ENCODE measurements at places on chromosomes 1 and 21.

- DNase-seq, result no peak
These were observed 4.0 kb downstream of the TOMM40L start for GRCh38 chr1:161229896-161230295.

GRCh38 chr1:156392452-156392853, 23.4 kb downstream of the RHBG start:
- no peak for DNase-seq

- DNase-seq, result no peak
These were observed 12.6 kb upstream of the LAPTM5 start for GRCh38 chr1:30770150-30770549.

DNA sequence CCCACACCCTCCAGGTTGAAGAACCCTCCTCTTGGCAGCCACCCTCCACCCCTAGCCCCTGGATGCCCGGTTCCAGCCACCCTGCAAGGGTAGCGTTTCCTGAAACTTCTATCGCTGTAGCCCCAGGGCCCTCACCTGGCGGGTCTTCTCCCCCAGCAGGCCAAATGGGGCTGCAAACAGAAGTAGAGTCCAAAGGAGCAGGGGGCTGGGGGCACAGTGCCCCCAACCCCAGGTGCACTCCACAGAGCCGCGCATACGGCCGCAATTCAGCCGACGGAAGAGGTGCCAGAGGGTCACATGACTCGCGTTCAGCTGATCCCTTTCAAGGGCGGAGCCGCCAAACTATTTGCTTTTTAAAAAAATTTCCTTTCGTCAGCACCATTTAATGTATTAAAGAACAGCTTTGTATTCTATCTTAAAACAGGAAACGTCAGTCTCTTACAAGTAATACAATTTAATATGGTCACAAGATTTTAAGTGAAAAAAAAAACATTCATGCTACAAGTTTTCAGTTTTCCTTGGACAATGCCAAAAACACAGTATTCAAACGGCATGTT, at the start of gene GLMP:
Gene GLMP (minus strand): TSS at position 289 of the 557 bp plus-strand sequence. CDS start 34 bp downstream, at position 255.
- DNase-seq, result peak; percentile 70

- no peak for DNase-seq
These were observed 147.6 kb upstream of the DEPDC1 start for GRCh38 chr1:68644504-68644903.

- peak; percentile 77 for DNase-seq
These were observed 118.2 kb downstream of the RIPK4 start for GRCh38 chr21:41648591-41649031.

- no peak for DNase-seq
These were observed 56.6 kb downstream of the PLXNA2 start for GRCh38 chr1:208187499-208188041.

- DNase-seq, result peak; percentile 9
These were observed 135.9 kb downstream of the NPHP4 start for GRCh38 chr1:5856246-5856815.

GRCh38 chr1:84181350-84182005, 37.4 kb downstream of the PRKACB start:
- DNase-seq, result no peak

DNA sequence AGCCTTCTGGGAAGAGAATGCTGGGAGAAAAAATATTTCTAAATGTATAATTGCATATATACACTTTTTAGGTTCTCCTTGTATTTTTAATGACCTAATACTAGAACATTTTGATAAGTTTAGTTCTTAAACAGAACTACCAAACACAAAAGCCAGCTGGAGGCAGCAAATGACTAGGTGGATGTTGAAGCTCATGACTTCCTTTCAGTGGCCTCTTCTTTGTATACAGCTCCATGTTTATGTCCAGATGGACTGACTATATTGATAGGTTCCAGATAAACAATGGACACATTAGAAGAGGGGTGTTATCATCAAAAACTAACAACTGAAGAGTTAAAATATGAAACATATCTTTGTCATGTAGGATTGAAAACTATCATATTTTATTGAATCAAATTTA, 52.5 kb downstream of the LRRC8D start:
- no peak for DNase-seq

GRCh38 chr1:157197906-157198435, 59.8 kb upstream of the ETV3 start:
- DNase-seq, result no peak

DNA sequence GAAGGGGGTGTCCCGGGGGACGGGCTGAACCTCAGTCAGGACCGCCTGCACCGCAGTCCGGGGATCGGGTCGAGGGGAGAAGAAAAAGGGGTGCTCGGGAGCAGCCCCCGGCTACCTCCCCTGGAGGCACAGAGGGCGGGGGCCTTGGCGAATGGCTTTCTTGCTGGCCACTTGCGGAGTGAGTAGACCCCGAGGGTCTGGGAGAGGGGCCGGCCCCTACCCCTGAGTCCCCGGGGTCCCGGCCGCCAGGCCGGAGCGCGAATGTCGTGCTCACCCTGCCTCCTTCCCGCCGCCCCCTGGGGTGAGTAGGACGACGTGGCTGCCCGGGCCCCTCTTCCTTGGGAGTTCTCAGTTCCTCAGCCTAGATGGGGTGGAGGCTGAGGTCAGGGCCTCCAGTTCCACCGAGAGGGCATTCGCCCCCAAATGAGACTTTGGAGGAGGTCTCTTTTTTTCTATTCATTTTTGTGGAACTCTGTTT, 113.0 kb downstream of the OSBPL9 start:
- no peak for DNase-seq

DNA sequence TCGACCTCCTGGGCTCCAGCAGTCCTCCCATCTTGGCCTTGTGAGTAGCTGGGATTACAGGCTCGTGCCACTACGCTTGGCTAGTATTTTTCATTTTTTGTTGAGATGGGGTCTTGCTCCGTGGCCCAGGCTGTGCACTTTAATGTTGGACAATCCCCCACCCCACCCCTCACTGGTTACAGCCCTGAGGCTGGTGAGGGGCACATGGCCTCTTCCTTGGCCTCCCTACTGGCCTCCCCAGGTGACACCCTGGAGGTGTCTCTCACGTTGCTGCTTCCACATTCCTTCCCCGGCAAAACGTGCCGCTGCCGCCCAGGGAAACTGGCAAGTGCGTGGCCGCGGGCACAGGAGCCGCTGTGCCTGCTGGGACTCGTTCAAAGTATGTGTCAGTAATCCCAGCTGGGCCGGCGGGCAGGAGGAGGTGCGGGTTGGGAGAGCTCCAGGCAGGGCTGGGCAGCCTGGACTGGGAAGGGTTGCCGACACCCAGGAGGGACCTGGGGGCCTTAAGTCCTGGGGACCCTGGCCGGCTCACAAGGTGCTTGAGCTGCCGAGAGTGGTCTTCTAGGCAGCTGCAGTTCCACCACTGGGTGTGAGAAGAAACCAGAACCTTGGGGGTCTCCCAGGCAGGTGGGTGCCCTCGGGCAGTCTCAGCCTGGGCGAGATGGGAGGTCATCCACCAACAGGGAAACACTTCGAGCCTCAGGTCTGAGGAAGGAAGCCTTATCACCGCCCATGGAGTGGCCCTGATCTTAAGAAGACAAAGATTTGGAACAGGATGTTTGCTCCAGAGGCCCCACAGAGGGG, 6.5 kb downstream of the WNT3A start:
- DNase-seq, result no peak

- no peak for DNase-seq
These were observed 164.8 kb downstream of the KCNJ6 start for GRCh38 chr21:37751268-37751975.

DNA sequence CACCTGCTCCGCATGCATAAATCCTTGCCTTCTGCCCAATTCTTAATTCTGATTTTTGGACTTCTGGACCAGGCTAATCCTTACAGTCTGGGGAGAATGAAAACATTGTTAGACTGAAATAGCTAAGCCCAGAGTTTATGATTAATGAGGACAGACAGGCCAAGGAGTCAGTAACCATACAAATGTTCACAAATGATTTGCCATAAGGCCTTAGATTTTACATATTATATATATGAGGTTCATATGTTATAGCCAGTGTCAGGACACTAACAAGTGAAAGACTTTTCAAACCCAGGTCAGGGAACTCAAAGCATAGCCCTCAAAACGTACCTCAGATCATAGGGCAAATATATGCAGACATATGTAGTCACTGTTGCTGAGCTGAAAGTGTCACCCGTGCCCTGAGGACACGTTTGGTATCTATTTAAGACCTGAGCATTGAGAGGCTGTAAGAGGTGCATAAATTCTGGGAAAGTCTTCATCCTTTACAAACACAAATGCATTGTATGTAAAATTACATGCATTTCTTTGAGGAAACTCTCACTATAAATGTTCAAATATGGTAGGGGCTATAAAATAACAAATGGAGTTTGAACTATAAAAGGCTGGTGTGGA, 45.3 kb upstream of the FBXO28 start:
- DNase-seq, result no peak

DNA sequence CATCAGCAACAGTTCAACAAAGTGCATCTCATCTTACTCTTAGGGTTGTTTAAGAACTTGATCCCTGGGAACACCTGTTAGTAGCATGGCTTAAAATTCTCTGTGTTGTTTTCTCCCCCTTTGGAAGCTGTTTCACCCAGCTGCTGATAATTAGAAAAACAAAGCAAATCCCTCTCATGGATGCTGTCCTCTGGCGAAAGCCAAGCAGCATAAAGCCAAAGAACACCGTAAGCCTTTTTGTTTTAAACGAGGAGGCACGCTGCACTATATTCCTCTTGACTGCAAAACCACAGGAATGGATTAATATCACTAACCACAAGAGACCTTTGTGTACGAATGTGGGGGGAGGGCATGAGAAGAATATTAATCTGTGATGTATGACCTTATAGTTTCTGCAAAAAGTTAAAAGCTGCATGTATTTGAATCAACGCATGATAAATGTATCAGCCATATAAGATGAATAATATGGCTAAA, 923.2 kb downstream of the LTN1 start:
- peak; percentile 28 for DNase-seq

DNA sequence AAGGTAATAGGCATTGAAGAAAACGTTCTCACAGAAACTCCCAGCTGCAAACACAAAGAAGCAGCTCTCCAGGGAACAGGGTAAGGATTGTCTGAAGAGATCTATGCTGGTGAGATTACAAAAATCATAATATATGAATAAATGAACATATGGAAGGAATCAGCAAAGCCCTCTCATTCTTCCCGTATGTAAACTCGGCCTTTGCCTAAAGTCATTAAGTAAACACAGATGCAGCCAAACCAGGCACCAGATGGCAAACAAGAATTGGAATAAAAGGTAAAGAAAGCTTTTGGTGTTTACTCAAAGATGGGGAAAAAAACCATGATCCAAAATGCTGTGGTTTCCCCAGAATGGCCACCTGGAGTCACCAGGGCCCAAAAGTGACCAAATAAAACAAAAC, 76.6 kb upstream of the HOOK1 start:
- DNase-seq, result peak; percentile 48

DNA sequence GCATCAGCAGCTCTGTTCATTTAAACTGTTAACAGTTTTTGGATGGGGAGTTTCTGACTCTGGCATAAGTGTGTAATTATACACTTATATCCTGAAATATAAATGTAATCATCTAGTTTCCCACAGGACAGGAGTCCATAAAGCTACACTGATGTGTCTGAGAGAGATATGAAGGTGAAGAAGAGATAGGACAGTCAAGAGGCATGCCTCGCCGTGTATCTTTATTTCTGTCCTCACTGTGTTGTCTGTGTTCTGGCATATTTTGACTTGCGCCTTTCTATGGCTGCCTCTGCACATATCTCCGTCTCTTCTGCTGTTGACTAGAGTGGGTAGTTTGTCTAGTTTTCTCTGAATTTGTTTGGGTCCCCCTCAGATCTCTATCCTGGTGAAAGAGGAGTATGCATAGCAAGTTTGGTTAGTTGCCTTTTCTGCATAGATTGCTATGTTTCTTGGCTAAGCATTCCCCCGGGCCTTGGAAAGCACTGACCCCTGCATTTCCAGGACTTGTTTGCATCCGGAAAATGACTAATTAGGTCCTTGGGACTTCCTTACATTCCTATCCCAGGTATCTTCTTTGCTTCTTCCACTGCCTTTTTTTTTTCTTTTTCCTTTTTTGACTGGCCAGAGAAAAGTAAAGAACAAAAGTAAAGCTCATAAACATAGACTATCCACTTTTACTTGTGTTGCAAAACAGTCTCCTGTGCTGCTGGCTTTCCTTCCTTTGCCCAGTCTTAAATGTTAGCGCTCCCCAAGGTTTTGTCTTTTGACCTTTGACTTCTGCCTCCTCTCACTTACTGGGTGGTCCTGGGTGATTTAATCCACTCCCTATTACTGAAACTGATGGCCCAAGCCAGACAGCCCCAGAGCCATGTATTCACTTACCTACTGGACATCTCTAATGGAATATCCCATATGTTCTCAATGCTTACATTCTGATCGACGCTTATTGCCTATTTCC, 27.6 kb upstream of the CNN3 start:
- DNase-seq, result no peak

DNA sequence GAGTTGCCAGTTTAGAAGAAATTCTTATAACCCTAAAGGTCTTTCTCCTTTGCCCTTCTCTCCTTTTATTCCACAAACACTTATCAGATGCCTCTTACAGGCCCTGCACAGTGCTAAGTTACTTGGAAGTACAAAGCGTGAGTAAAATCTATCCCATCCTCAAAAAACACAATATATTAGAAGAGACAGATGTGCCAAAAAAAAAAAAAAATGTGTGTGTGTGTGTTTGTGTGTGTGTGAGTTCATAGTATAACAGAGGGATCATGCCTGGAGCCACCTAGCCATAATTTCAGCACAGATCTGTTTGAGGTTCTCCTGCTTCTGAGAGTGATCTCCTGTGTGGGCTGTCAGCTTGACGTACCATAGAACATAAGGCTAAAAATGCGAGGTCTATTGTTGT, 5.0 kb downstream of the FAM20B start:
- DNase-seq, result no peak

GRCh38 chr1:6329396-6329795, 64.2 kb downstream of the ACOT7 start:
- DNase-seq, result peak; percentile 46

- no peak for DNase-seq
These were observed 9.7 kb upstream of the UMODL1 start for GRCh38 chr21:42061195-42061985.

- no peak for DNase-seq
These were observed 76.4 kb downstream of the GLUL start for GRCh38 chr1:182315167-182315556.

GRCh38 chr1:174358344-174358743, 89.4 kb upstream of the GPR52 start:
- DNase-seq, result no peak

- DNase-seq, result no peak
These were observed 34.2 kb downstream of the RAP1GAP start for GRCh38 chr1:21634806-21635535.

- DNase-seq, result no peak
These were observed 79.2 kb downstream of the ATP5PO start for GRCh38 chr21:33836408-33836807.

DNA sequence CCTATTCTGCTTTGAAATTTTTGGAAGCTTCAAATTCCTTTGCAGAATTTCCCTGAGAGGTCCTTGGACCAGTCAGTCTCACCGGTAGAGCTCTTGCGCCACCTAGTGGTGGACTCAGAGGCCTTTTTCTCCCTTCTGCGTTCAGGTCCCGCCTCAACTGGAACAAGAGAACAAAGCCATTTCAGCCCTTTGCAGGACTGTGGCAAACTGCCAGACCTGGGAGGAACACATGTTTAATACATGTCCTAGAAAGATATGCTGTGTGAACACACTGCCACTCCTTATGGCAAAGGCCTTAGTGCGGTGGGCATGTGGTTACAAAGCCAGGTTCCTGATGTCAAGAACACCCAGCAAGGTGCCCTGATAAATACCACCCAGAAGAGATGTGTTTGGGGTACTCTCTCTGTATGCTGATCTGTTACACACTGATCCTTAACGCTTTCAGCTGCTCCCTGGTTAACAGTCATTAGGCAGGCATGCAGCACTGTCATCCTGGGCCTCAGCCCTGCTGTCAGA, 82.2 kb upstream of the SSX2IP start:
- peak; percentile 90 for DNase-seq

Data from AG08395 (cell line).